NCI-H510A (cell line): ENCODE measurements at places on chromosomes 3 and 15.

- DNase-seq, result no peak
Measured at GRCh38 chr3:57335283-57335938, 42.9 kb upstream of the ASB14 start.

- DNase-seq, result no peak
Measured at GRCh38 chr3:126147147-126147931, 33.0 kb downstream of the ALDH1L1 start.

- DNase-seq, result no peak
Measured at GRCh38 chr3:54970895-54971294, 43.0 kb upstream of the LRTM1 start.

DNA sequence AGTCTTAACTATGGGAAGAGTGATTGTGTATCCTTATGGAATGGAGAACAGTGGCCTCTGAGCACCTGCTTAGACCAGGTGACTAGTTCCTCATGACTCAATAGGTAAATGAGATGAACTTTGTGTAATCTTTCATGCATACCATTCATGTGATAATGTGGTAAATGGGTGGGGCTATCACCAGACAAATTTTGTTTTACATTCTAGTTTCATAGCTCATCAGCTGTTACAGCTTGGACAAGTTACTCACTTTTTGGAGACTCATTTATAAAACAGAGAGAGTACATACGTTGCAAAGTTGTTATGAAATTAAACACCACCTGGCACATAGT is 103.7 kb upstream of the TGFBR2 start:
- no peak for DNase-seq

DNA sequence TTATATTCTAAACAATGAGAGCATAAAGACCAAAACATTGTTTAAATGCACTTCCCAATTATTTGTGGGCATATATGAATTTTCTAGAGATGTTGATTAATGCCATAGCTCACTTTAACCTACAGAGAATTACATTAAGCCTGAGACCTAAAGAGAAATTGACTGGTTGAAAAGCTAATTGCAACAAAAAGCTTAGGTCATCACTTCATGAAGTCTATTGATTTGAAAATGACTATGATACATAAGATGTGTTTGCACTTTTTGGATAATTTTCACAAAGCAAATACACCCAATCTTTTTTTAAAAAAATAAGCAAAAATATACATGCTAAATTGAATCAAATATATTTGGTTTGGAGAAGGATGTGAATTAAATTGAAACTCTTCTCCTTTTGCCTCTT is 532.8 kb upstream of the GOLIM4 start:
- no peak for DNase-seq

GRCh38 chr3:114144909-114145688 is 33.8 kb downstream of the DRD3 start:
- no peak for DNase-seq

GRCh38 chr15:48352474-48353072 is 21.3 kb downstream of the DUT start:
- peak; percentile 11 for DNase-seq

DNA sequence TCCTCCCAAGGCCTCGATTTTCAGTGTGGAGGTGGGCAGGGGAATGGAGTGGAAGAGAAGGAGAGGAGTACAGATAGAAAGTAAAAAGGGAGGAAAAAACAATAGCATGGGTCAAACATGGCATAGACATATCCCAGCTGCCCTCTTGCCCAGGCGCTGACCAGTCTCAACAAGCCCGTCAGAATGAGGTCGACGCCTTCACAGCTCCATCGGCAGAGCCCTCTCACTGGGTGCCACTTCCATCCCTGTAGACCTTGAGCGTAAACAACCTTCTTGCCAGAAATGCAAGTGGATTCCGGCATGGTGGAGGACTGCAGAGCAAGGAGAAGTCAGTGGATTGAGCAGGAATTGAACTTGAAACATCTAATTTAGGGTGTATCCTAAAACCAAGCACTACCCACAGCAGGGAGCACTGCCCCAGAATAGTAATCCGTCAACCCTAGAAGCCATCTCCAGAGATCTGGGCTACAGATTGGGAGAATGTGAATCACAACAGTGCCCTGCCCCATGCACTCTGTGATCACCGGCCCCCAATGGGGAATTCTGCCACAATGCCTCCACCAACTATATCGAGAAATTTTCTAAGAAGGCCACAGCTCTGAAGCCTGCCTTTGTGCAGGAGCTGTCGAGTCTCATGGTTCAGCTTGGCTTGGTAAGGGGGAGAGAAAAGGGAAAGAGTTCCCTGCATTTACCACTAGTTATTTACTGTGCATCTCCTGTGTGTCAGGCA is 190.1 kb downstream of the UACA start:
- DNase-seq, result no peak

GRCh38 chr3:129259612-129260477 is 10.4 kb downstream of the COPG1 start:
- DNase-seq, result no peak

GRCh38 chr3:106962993-106963392 is 414.2 kb upstream of the CCDC54 start:
- no peak for DNase-seq

DNA sequence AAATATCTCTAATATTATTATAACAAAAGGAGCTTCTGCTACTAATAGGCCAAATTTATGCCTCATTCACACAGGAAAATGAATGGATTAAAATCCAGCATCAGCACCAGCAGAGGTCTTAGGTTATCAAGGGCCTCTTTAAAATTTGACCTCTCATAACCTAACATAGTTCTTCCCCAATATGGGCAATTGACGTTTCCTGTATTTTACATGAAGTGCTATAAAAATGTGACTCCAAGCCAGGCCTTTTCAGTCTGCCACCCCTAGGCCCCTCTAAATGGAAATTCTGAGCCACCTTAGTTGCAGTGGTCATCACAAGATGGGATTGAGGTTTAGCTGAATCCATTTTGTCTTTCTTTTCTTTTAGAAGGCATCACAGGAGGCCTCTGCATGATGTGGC is 70.1 kb downstream of the CASR start:
- DNase-seq, result no peak

DNA sequence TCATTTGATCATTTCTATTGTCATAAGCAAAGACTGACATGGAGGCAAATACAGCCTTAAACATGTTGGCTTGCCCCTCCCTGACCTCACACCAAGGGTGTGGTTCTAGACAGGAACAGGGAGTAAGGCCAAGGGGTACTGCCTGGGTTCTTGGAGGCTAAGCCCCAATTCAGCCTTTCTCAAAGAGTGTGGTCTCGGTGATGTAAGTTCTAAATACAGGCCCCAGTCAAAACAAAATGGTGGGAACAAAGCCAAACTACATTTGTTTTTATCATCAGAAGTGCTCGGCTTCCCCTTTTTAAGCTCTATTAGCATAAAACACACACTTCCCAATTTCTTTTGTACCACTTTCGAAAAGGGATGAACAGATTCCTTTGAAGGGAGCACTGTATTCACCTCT is 129.5 kb downstream of the ATP8B4 start:
- DNase-seq, result no peak

- DNase-seq, result no peak
Measured at GRCh38 chr3:9201266-9201665, 48.2 kb downstream of the SRGAP3 start.

GRCh38 chr3:15708882-15709677 is 88.7 kb downstream of the ANKRD28 start:
- DNase-seq, result no peak

DNA sequence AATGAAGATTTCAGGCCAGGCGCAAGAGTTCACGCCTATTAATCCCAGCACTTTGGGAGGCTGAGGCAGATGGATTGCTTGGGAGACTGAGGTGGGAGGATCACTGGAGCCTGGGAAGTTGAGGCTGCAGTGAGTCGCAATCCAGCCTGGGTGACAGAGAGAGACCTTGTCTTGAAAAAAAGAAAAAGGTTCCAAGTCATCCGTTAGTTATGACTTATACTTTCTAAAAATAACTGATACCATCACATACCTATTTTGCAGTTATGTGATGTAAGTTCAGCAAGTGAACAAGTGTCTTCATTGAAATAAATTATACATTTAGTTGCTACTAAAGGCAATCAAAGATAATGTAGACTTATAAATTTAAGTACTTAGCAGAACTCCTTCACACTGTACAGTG is 22.1 kb downstream of the CLPX start:
- no peak for DNase-seq

DNA sequence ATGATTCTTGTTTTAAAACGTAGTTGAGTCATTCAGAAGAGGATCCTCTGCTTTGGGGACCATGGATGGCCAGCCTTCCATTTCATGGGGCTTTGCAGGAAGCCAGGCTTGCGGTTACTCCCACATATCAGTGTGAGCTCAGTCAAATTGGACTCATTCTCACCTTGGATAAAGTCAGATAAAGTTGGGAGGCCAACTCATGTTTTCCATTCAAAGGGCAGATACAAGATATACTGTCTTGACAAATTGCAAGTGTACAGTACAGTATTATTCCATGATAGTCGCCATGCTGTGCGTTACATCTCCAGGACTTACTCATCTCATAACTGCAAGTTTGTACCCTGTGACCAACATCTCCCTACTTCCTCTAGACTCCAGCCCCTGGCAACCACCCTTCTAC is 25.5 kb upstream of the B3GNT5 start:
- no peak for DNase-seq

DNA sequence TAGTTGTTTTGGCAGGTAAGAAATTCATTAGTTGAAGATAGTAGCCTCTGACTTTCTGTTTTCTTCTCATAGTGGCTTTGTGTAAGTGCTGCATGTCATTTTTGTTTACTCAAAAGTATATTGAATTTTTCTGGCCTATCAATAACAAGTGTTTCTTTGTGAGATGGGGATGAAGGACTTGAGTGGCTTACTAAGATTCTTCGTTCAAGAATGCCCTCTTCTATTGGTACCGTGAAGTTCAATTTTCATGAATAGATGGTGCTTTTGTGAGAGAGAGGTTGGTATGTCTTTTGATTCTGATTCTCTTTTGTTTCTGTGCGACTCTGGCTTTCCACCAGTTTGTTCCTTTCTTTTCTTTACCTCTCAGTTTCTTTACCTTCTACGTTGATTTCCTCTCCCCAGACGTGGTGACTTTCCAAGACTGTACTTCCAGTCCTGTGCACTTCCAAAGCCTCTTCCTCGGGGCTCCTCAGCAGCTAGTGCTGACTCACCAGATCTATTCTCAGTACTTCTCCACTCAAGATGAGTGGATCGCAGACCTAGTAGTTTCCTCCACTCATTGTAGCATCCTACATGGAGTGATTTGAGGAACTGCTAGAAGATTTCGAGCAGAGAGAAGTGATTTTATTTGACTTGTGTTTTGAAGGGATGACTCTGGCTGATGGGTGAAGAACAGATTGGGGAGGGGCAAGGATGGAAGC is 82.0 kb upstream of the EPHB3 start:
- DNase-seq, result no peak

DNA sequence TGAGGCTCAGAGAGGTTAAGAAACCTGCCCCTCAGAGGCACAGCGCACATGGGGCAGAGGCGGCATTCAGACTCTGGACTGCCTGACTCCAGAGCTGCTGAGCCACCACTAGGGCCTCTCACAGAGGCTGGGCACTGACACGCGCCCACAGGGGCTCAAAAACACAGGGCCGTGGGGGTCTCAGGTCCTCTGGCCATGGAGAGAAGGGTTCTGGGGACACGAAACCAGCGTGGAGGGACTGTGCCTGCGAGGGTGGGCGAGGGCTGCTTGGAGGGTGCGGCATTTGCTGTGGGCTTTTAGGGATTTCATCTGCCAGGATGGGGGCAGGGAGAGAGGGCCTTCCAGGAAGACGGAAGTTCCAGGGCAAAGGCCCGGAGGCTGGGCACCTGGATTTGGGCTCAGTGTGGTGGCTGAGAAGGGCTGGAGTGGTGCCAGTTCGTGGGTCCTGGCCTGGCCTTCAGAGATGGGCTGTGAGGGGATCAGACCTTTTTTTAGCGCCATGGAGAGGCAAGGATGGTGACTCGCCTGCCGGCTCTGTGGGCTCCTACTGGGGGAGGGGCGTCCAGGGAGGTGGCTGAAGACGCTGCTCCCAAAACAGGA is 69.6 kb downstream of the EFCAB12 start:
- DNase-seq, result no peak

DNA sequence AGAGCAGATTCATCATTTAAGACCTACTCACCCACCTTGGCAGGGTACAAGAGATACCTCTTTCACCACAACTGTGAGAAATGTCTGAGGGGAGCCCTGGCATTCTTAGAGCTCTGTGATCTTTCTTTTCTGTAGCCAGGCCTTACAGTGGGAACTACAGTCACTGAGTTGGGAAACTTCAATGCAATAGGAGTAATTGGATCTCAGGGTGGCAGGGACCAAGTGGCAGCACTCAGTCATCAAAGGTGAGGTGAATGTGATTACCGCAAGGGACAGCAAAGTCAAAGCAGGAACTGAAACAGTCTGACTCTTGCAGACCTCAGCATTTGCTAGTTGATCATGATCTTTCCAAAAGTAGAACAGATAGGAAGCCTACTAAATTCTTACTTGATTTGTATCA is 7.2 kb upstream of the MCF2L2 start:
- no peak for DNase-seq

DNA sequence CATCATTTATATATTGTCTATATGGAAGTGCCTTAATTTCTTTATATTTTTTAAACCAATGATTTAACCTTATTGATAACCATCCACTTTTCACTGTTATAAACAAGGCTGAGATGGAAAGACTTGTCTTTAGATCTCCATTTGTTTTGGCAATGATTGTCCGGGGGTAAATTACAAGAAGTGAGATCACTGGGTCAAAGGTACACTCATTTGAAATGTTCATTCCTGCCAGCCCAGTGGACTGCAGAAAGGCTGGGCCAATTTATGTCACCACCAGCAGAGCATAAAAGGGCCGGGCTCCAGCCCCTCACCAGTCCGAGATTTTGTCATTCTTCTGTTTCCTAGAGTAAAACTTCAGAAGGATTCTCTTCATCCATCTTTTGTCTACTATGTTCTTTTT is 93.6 kb upstream of the NEO1 start:
- DNase-seq, result no peak

GRCh38 chr3:43024181-43024885 is 45.2 kb downstream of the GASK1A start:
- no peak for DNase-seq

GRCh38 chr3:121493431-121493830 is 52.4 kb downstream of the POLQ start:
- no peak for DNase-seq

DNA sequence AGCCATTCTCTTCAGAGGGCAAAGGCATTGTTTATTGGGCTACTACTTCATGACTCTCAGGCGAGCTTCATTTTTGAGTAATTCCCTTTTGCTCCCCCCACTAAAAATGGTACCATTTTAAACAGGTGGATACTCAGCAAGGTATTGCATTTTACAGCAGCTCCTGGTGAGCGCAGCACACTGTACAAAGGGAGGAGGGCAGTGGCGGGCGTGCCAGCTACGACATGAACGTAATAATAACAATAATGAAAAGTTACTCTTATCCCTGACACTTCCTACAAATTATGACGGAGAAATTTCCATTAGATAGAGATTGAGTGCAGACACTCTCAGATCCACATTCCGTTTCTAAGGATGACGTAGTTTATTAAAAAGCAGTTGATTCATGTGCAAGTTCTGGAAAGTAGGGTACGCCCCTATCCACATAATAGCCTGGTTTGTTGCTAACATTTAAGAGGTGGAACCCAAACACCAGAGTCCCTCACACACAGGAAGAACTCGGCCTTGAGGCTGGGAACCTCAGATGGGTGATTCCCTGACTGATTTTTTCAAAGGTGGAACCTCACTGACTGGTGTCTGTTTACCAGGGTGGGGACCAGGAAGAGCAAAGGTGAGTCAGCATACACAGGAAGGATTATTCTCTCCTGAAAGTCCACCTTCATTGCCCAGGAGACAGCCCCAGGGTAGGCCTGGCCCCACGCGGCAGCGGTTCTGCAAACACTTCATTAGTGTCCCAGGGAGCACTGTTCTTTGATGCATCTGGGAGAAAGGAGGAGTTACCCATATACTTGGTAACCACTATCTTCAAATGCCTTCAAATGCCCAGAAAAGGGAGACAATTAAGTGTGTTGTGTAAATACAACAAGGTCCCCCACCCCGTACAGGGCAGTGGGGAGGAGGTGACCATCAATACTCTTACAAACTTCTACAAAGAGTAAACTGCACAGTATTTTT is 69.9 kb downstream of the LDHAL6B start:
- DNase-seq, result no peak
